Prostate gland (tissue), 2 donors: ENCODE measurements at places on chromosomes 1 and 21. TPM values are rescaled to one million over a fixed set of nuclear protein-coding genes. Genes with fewer than 3 reads are reported as not detected.

CACNA1S gene
- not detected for total RNA-seq

GRCh38 chr1:62428351-62428750 is 8.5 kb upstream of the USP1 start:
- H3K4me3 ChIP-seq: no peak overlapping the region
- DNase-seq: no peak
- H3K27ac ChIP-seq: no peak overlapping the region
- no peaks in the 10 kb centered on the region for H3K27me3 ChIP-seq

DNA sequence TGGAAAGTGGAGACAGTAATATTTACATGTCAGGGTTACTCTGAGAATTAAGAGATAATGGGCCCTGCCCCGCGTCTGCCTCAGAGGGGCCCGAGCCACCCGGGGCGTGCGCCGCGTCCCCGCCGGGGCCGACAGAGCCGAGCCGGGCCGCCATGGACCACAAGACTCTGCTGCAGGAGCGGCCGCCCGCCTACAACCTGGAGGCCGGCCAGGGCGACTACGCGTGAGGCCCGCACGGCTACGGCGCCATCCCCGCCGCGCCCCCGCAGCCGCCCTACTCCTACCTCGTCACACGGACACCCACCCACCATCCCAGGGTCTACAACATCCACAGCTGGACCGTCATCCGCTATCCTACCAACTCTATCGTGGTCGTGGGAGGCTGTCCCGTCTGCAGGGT is 35.1 kb upstream of the LRRC39 start:
- no peak overlapping the region for H3K27ac ChIP-seq
- H3K4me1 ChIP-seq: no peaks in the 10 kb centered on the region
- H3K36me3 ChIP-seq: peaks cover 5% of the 10 kb centered on the region
- H3K27me3 ChIP-seq: no peaks in the 10 kb centered on the region

CHRNB2 gene
- 0.74 TPM for total RNA-seq

GRCh38 chr1:50452700-50453099 is 29.5 kb upstream of the DMRTA2 start:
- no peak for DNase-seq
- H3K4me3 ChIP-seq: no peak overlapping the region
- H3K27me3 ChIP-seq: no peaks in the 10 kb centered on the region
- no peak overlapping the region for H3K27ac ChIP-seq

DNA sequence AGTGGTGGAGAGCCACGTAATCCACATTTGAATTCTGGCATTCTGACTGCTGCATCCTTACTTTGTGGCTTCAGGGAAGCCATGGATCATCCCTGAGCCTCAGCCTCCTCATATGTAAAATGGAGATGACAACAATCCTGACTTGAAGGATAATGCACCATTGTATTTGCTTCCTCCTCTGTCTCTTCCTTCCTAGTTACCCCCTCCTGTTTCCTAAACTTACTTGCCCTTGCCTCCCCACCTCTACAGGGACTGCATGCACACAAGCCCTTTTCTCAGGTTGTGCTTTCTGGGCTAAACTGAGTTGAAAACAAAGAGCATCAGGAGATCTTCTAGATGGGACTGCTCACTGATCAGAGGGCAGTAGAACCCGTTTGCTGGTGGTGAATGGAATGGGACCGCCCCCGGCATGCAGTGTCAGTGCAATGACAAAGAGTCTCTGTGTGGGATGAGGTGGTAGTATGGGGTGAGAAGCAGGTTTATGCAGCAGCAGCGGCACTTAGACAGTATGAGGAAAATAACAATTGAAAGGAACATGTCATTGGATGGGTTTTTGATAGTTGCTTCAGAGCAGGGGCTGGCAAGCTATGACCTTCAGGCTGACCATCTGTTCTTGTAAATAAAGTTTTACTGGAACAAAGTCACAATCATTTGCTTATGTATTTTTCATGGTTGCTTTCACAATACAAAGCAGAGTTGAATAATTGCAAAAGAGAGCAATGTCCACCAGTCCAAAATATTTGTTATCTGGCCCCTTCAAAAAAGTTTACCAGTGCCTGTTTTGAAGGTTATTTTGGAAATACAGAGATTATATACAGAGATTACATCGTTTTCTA is 6.1 kb upstream of the ADAMTS1 start:
- H3K27ac ChIP-seq: no peak overlapping the region
- no peaks in the 10 kb centered on the region for H3K4me1 ChIP-seq
- H3K4me3 ChIP-seq: no peak overlapping the region
- no peak for DNase-seq
- H3K36me3 ChIP-seq: no peaks in the 10 kb centered on the region

- no peak overlapping the region for H3K27ac ChIP-seq
- no peaks in the 10 kb centered on the region for H3K36me3 ChIP-seq
- peaks cover 2% of the 10 kb centered on the region for H3K4me1 ChIP-seq
Measured at GRCh38 chr1:98048244-98048643, 127.4 kb upstream of the DPYD start.
